CD4-positive, alpha-beta T cell (primary cell): ENCODE measurements at places on chromosomes 6 and 20. TPM values are rescaled to one million over a fixed set of nuclear protein-coding genes. Genes with fewer than 3 reads are reported as not detected.

- H3K27ac ChIP-seq: no peak overlapping the region
- H3K4me3 ChIP-seq: no peak overlapping the region
- no peaks in the 10 kb centered on the region for H3K4me1 ChIP-seq
- no peaks in the 10 kb centered on the region for H3K27me3 ChIP-seq
- no peak for DNase-seq
- no peaks in the 10 kb centered on the region for H3K36me3 ChIP-seq
These were observed 41.8 kb upstream of the TINAG start for GRCh38 chr6:54266400-54266923.

DNA sequence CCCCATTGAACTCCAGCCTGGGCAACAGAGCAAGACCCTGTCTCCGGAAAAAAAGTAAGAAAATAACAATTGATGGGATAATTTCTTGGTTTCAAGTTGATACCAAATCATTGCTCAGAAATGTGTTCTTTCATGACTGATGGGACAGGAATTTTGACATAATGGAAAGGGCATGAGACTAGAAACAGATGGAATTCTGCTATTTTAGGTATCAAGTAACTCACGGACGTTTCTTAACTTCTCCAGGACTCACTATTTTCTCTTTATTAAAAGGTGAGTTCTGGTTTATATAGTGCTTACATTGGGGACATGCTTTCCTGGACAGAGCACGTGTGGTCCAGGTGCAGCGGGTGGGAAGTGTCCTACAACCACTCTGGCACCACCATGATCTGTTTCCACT is 6.0 kb upstream of the DSP start:
- DNase-seq: no peak
- H3K27ac ChIP-seq: no peak overlapping the region
- H3K4me3 ChIP-seq: no peak overlapping the region
- H3K36me3 ChIP-seq: no peaks in the 10 kb centered on the region
- H3K4me1 ChIP-seq: no peaks in the 10 kb centered on the region

GRCh38 chr6:164926686-164927085 is 382.7 kb downstream of the C6orf118 start:
- no peak overlapping the region for H3K27ac ChIP-seq
- no peak for DNase-seq
- no peak overlapping the region for H3K4me3 ChIP-seq
- H3K36me3 ChIP-seq: no peaks in the 10 kb centered on the region
- H3K27me3 ChIP-seq: no peaks in the 10 kb centered on the region
- H3K4me1 ChIP-seq: no peaks in the 10 kb centered on the region

DNA sequence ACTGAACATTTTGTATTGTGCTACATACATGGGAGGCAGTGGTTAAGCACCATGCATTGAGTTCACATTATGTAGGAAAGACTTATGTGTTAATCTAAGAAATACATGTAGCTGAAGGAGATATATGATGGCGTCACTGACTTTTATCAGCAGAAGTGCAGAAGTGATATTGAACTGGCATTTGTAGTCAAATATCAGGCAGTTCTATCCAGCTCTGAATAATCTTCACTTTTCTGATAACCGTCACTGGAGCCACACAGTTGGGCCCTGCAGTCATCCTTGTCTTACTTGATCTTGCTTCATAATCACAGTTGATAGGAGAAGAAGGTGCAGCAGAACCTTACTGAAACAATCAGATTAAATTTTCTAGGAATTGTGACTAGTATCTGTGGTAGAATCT is 26.4 kb downstream of the CRISP1 start:
- H3K4me1 ChIP-seq: no peaks in the 10 kb centered on the region
- no peak overlapping the region for H3K4me3 ChIP-seq
- H3K27me3 ChIP-seq: no peaks in the 10 kb centered on the region
- no peak overlapping the region for H3K27ac ChIP-seq
- H3K36me3 ChIP-seq: no peaks in the 10 kb centered on the region
- no peak for DNase-seq

TFAP2B gene
- total RNA-seq: not detected
